ENCODE measurements at places on chromosomes 6 and 20.

GRCh38 chr20:2133318-2134183, 31.9 kb downstream of the STK35 start:
- DNase-seq: no peak

DNA sequence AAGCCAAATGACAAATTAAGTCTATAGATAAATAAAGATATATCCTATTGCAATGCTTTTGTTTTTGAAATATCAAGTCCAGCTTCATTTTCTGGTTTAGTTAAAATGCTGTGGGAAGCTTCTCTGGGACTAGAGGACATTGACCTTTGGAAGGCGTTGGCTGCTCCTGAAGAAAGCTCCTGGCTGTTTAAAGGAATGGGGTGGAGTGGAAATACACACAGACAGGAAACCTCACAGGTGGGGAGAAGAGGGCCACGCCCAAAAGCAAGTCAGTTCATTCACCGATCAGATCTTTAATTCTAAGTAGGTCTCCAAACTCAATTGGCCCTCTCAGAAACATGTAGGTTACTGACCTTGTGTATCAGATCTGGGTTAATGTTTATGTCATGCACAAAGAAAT, 59.6 kb downstream of the SPTLC3 start:
- DNase-seq: peak; percentile 84

DNA sequence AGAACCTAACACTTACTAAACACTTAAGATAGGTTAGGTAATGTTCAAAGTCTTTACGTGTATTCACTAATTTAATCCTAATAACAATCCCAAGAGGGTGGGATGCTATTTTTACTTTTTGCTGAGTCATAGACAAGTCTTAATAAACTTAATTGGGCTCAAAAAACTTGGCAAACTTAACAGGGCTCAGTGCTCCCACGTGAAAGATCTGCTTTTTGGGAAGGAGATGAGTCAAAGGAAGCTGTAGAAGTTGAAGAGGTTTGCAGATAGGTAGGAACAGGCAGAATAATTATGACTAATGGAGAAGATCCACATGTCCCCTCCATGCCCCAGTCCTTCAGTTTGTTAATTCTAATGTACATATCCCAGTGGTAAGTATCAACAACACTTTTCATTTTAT, 44.5 kb upstream of the STMND1 start:
- DNase-seq: no peak

DNA sequence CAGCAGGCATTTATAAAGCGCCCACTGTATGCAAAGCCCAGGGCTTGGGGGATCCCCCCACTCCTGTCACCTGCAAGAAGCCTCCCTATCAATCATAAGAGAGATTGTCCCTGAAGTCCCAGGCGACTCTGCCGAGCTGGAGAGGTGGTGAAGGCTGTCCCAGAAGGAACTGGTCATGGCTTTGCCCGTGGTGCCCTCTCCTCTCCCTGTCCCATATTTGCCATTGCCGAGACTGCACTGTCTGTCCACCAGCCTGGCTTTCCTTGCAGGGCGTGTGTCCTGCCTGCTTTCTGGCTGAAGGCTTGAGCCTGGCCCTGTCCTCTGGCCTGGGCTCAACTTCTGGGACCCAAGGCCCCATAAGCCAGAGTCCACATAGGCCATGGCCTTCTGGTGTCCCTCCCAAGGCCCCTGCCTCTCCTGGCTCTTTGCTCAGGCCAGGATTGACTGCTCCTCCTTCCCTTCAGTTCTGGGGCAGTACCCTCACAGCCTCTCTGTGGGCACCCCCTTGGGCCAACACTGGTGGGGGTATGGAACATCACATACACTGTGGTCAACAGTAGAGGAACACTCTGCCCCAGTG, 46.9 kb downstream of the CPXM1 start:
- no peak for DNase-seq

- DNase-seq: no peak
Observed at GRCh38 chr6:11322252-11322885, 89.9 kb upstream of the NEDD9 start.

DNA sequence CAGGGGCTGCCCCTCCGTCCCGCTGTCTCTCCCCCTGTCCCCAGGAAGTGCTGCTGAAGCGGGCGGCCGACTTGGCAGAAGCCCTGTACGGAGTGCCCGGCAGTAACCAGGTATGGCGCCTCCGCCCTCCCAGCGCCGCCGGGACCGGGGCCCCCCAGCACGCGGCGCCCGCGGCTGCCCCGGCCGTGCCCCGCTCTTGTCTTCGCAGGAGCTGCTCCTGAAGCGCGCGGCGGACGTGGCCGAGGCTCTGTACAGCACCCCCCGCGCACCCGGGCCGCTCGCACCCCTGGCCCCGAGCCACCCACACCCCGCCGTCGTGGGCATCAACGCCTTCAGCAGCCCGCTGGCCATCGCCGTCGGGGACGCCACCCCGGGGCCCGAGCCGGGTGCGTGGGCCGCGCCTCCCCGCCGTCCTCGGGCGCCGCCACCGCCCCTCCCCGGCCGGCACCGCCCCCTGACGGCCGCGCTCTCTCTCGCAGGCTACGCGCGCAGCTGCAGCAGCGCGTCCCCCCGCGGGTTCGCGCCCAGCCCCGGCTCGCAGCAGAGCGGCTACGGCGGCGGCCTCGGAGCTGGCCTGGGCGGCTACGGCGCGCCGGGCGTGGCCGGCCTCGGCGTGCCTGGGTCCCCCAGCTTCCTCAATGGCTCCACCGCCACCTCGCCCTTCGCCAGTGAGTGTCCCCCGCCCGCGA, 48.4 kb downstream of the CPXM1 start:
- DNase-seq: peak; percentile 37

GRCh38 chr6:33118525-33119123, 42.8 kb downstream of the HLA-DPB1 start:
- DNase-seq: no peak

GRCh38 chr6:43383021-43383667, 13.7 kb upstream of the ZNF318 start:
- no peak for DNase-seq

GRCh38 chr20:56393653-56394052, 1.2 kb downstream of the CSTF1 start:
- peak; percentile 24 for DNase-seq

DNA sequence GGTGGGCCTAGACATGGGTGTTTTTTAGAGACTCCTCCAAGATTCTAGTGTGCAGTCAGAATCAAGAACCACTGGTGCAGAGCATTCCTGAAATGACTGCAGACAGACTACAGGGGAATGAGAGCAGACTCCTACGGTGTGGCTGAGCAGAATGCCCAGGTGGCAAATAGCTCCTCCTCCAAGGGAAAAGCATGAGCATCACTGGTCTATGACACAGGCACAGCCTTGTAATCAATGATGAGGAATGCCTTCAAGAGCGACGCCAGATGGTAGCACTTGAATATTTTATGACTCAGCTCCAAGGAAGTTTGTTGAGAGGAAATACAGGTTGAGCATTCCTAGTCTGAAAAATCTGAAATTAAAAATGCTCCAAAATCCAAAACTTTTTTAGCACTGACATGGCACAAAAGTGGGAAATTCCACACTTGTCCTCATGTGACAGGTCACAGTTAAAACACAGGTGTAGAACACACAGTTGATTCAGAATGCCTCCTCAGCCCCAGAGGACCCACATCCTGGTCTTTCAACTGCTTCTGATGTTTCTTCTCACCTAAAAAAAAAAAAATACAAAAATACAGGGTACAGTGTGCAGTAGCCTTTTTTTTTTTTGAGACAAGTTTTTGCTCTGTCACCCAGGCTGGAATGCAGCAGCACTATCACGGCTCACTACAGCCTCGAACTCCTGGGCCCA, 10.6 kb upstream of the FAM8A1 start:
- peak; percentile 67 for DNase-seq

GRCh38 chr6:14118446-14118845, 874 bp downstream of the CD83 start:
- no peak for DNase-seq

- no peak for DNase-seq
Observed at GRCh38 chr6:118223316-118223715, 316.3 kb downstream of the SLC35F1 start.

DNA sequence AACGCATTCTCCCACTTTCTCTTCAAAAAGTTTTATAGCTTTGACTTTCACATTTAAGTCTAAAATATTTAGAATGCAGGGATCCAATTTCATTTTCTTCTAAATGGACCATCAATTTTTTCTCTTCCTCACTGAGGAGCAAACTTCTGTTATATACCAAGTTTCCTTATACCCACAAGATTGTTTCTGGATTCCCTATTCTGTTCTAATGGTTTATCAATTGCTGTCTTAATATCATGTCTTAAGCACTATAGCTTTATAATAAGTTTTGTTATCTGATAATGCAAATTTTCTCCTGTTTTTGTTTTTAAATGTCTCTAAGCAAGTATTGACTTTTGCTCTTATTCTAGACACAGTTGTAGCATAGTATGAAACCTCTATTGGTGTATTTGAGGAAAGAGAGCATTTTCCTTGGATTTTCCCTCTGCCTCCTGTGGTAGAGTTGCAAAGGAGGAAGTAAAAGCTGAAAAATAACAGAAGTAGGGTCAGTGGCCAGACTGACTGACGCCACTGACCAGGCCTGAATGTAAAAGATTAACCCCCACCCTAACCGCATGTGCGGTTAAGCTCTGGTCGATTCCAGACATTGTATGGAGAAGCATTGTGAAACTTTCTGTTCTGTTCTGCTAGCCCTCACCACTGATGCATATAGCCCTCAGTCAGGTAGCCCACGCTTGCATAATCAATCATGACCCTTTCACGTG, 40.3 kb downstream of the GPX5 start:
- no peak for DNase-seq

DNA sequence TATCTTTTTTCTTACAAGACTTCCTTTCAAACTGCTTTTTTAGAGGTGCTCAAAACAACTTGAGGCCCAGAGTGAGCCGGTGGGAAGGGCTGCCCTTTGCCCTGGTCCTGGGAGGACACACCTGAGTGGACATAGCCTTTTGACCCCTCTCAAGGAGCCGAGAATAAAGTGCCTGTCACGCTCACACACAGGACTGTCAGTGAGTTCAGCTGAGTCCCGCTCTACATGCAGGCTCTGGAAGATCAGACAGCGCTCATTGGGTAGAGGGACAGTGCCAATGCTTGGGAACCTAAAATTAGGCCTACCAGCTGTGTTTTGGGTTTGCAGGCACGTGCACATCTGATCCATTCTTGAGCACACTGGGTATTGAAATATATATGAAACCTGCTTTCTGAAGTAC, 387.8 kb downstream of the CD83 start:
- no peak for DNase-seq

DNA sequence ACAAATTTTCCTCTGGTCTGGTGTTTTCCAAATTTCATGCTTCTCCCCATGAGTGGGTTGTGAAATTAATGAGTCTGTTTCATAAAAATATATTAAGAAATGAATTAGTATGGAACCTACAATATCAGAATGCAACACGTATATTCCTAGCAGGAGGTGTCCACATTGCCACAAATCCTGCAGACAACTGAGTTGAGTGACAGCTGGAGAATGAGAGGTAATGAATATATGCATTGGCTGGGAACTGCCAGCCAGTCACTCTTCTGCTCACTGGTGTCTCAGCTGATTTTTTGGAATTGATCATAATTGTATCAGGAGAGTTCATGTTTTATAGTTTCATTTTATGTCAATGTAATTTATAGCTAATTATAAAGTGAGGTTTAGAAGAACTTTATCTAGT, 6.3 kb upstream of the ARFGEF3 start:
- no peak for DNase-seq

- DNase-seq: no peak
Observed at GRCh38 chr6:131721161-131721560, 10.3 kb upstream of the CTAGE9 start.

GRCh38 chr6:47669684-47670513, 28.5 kb upstream of the ADGRF4 start:
- DNase-seq: peak; percentile 75

DNA sequence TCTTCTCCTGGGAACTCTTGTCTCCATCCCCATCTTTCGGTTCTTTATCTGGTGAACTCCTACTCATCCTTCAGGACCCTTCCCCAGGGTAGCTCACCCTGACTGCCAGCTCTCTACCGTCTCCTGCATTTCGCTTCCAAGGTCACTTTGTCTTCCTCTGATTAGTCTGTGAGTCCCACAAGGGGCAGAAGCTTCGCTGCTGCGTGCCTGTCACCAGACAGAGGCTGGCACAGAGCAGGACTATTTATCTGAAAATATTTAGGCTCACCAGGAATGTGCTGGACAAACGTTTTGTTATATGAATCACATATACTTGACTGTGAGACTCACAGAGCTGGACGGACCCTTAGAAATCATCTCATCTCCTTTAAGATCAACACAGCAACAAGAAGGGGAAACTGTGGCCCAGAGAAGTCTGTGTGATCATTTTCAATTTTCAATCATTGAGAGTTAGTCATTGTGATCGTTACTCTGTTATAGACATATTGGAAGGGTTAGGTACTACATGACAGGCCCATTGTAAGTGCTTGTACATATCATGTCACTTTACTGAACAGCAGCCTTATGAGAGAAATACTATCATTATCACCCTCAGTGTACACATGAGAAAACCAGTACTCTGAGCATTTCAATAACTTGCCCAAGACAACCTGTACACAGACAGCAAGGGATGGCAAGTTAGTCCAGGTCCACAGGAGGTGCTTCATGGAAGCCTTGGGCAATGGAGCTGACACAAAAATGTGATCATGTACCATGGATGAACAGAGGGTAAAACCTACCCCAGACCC, 51.4 kb downstream of the JPH2 start:
- DNase-seq: no peak

DNA sequence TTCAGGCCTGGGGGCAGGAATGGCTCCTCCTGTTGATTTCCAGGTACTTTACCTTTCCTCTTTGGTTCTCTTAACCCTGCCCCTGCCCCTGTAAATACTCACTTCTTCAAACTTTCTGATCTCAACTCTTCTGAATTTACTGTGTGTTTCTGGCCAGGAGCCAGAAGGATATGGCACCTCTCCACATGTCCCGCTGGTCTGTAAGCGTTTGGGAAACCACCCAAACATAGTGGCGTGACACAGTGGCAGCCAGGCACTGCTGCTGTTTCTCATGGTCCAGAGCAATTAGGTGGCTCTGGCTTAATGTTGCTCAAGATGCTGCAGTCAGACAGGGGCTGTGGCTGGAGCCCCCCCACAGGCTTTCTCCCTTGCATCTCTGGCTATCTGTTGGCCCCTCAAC, 374.5 kb downstream of the RNGTT start:
- no peak for DNase-seq

DNA sequence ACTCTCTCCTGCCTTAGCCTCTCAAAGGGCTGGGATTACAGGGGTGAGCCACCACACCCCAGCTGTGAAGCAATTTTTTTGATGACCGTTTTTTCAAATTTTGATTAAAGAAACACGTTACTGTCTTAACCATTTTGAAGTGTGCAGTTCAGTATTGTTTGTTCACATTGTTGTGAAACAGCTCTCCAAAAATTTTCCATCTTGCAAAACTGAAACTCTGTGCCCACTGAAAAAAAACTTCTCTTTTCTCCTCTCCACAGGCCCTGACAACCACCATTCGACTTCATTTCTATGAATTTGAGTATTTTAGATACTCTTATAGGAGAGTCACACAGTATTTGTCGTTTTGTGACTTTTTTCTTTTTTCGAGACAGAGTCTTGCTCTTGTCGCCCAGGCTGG, 53.9 kb downstream of the ECT2L start:
- DNase-seq: no peak

All from large intestine (tissue), 12 donors.